Uterus (tissue), 4 donors: ENCODE measurements at places on chromosomes 5 and 9. TPM values are rescaled to one million over a fixed set of nuclear protein-coding genes. Genes with fewer than 3 reads are reported as not detected.

DNA sequence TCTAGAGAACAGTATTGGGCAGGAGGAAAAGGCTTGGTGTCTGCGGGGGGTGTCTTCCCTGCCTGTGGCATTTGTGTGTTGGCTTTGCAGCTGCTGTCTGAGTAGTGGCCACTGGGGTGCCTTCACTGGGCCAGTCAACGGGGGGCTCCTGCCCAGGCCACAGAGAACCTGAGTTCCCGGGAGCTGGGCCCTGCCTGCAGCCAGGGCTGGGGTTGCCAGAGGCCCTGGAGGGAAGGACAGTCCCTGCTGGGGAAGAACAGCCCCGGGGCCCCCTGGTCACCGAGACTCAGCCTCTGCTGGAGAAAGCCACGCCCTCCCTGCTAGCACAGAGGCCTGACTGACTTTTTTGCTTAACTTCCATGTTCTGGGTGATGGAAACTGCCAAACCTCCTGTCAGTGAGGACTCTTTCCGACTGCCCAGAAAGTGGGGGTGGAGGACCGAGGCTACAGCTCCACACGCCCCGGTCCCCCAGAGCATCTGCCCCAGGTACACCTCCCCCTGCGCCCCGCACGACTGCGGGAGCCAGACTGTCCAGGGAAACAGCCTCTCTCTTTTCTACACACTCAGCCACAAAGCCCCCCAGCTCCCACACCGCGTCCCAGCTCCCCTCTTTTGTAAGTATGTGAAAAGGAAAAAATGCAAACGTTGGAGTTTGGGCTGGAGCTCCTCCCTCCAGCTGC lies 133.4 kb downstream of the DAB2IP start:
- DNase-seq, result peak; percentile 17

DNA sequence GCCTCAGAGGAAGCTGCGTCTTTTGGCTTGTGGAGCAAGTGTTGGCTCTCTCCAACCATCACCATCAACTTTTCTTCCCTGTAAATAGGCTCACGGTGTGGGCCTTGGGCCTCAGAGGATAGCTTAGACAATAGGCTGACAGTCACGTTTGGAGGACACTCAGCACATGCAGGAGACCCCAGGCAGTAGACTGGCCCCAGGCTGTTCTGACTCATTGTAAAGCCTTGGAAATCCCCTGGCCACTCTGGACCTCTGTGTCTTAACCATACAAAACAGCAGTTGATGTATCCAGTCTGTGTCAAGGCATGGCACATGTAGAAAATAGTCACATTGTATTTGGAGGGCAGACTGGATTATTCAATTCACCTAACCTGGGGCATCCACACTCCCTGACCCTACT lies 18.6 kb downstream of the CD74 start:
- no peak for DNase-seq

GRCh38 chr5:171478946-171479775 lies 59.7 kb downstream of the FGF18 start:
- no peak for DNase-seq

- no peak for DNase-seq
These were observed 27.9 kb downstream of the FOXD1 start for GRCh38 chr5:73420666-73421065.

DNA sequence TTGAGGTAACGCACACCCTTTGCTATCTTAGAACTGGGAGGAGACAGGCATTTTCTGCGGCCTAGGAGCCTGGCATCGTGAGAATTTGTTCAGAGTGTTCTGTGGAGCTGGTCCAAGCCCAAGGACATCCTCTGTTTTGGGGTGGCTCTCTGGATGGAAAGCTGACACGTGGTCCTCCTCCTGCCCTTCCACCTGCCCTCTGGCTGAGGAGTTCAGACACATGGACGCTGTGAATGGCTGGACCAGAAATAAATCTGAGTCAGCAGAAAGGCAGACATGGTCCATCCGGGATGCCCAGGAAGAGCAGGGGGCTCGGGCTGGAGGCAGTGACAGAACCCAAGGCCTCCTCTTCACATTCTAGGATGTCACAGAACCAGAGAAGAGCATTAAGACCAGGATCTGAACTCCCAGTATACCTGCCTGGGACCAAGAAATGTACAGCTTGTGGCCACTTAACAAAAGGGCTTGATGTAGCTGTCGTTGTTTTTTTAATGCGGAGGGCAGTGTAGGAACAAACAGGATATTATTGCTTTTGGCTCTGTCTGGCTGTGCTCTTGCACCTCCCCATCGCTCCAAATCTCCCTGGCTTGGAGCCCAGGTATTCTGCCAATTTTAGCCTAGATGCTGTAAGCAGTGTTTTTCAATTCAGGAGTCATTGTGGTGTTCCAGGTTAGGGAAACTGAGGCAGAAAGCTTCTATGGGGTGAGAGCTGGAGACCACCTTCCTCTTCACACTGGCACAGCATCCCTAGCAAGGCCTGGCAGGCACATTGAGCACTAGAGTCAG lies 2.4 kb downstream of the CKMT2 start:
- DNase-seq, result peak; percentile 47

The TRIM7 gene
- total RNA-seq, result 1.4 TPM

- DNase-seq, result no peak
These were observed 141.7 kb upstream of the ABCA1 start for GRCh38 chr9:105069696-105070095.

DNA sequence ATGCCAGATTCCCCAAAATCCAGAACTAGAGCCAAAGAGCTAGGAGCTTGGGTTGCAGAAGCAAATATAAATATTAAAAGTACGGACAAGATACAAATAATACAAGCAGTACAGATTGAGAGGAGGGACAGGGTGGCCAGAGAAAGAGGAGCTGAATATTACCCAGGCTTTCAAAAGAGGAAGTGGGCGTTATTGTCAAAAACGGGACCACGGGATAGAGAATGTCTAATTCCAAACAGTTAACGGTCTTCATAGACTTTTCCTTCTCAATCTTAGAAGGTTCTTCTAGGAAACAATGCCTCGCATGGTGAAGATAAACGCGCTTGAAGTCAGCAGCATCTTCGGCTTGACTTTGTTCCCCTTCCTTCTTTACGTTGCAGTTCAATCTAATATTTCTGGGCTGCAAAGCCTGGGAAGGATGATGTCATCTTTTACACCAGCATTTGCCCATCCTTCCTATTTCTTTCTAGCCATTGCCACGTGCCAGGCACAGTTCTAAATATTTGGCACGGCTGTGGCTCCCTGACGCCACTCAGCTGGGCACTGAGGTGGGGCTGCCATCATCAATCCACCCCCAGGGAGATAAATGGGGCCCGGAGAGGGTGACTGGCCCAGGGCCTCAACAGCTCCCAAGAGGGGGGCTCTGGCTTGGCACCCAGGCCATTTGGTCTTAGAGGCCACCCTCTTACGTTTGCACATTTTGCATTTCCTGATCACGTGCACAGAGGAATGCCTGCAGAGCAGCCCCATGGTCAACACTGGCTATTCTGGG lies 16.3 kb upstream of the OLFM1 start:
- DNase-seq, result peak; percentile 3
